ENCODE measurements at places on chromosomes 16 and 17.
A peak's percentile ranks its signal among the peaks of the same experiment; 100 is the strongest.

DNA sequence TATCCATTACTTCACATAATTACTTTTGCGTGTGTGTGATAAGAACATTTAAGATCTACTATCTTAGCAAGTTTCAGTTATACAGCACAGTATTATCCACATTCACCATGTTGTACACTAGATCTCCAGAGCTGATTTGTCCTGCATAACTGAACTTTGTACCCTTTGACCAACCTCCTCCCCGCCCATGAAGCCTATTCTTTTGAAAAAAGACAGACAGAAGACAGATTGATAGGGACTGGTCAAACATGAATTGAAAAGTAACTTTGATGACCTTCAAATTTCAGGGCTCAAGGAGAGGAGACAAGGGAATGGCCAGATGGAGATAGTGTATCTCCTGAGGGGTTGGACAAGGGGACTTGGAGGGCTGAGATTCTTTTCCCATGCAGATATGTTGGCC is 96.3 kb downstream of the CMC2 start:
- DNase-seq = no peak

GRCh38 chr16:3022684-3023414 is 893 bp downstream of the HCFC1R1 start:
- DNase-seq = peak; percentile 65

DNA sequence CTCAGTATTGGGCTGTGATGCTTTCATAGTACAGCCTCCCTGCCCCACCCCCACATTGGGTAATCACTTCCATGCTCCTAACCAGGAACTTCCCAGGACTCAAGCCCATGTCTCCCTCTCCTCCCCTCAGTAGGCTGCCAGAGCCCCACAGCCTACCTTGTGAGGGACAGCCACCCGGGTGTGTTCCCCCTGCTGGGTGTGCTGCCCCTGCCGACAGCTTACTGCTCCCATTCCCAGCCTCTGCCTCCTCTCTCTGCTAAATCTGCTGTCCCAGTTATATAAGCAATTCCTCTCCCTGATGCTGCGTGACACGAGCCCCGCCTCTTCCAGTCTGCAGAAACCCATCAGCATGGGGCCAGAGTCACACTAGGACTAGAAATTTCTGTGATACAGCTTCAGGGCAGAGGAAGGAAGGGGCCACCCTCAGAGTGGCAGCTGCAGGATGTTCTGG is at the start of gene RSKR:
Gene RSKR (minus strand): TSS at position 255 of the 451 bp plus-strand sequence. CDS start 24 bp downstream, at position 231.
- peak; percentile 5 for DNase-seq

DNA sequence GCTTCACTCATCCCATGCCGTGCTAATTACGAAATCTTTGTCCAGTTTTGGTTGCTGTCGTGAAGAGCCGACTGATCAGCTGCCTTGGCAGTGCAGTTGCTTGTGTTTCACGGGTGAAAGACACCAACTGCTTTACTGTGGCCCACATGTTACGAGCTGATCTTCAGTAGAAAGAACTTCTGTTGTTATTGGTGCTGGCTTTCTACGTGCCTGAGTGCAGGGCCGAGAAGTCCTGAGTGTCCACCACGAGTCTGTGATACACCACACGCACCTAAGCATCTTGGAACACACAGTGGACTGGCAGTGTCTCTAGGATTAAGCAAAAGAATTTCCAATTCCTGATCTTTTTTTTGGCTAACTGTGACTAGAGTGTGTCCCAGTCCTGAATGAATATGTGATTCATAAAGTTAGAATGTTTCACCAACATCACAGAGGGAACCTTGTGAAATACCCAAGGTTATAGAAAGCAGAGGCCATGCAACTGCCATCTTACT is 70.4 kb upstream of the CLEC18A start:
- DNase-seq = peak; percentile 70

- peak; percentile 37 for DNase-seq
Measured at GRCh38 chr17:63476854-63477479, at the start of gene ACE. Gene ACE, plus strand, starts transcription at chr17:63477061. Its CDS starts 34 bp downstream, at chr17:63477095.

DNA sequence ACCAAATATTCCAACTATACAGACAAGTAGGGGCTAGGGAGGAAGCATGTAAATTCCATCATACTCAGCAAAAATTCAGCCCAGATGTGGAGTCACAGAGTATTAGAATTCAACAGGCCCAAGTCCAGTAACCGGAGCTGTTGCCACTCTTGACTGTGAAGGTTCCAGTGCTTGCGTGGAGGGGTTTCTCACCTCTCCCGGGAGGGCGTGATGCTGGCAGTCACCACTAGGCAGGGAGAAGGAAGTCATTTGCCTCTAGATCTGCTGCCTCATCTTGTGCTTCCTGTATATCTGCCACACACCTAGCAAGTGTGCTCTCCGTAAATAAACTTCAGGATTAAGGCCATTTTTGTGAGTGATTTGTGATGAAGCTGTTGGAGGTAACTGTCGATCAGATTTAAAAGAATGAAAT is 1.0 kb upstream of the CKLF start:
- DNase-seq = peak; percentile 41

DNA sequence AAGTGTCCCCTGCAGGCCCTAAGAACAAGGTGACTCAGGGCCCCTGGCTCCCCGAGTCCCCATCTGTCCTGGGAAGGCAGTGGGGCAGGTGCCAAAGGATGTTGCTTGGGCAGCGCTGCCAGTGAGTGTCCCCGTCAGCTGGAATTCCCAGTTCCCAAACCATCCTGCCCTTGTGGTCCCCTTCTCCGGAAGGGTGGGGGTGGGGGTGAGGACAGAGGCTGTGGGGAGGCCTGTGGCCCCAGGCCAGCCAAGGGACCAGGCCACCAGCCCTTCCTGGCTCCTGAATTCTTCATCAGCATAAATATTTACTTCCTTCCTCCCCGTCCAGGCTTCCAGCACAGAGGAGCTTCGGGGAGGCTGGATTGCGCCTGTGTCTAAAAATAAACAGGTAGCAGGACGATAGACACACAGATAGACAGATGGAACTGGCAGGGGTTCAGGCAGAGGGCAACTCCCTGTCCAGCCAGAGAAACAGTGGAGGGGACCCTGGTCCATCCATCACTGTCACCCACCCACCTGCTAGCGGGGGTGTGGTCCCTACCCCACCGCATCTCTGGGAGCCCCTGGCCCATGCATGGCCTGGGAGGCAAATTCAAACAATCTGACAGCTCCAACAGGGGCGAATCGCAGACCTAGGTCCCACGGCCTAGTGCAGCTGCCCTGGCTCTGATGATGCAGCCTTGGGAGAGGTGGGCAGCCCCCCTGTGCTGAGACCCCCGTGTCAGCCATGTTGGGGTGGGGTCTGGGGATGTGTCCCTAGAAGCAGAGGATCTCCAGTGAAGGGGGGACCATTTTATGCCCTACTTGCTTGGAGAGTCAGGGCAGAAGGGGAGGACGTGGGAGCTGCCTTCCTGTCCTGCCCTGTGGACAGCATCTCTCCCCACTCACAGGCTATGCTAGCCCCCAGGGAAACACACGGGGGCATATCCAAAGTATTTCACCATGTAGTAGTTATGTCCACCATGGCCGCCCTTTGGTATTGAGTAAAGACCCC is 13.2 kb downstream of the GLIS2 start:
- DNase-seq = peak; percentile 67

DNA sequence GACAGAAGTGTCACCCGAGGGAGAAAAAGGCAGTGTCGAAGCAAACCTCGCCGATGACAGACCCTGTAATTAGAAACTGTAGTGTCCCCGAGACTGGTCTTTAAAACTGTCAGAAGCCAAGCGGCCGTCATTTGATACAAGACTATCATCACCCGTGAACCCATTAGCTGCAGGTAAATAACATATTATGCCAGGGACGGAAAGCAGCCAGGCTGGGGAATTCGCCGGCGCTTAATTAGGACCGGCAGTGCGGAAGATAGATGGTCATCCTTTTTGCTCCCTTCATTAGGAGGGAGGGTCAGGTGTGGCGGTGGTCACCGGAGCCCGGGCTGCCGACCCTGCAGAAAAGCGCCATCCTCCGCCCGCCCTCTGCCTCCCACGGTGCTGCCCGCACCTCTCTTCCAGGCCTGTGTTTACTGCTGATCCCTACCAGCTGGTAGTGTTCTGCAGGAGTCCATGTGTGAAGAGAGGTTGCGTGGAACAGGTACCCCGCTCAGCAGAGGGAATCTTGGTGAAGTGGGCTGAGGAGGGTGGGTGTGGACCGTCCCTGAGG is 109.4 kb upstream of the GSE1 start:
- DNase-seq = no peak

- no peak for DNase-seq
Measured at GRCh38 chr17:75875182-75875939, 3.0 kb downstream of the TRIM47 start.

DNA sequence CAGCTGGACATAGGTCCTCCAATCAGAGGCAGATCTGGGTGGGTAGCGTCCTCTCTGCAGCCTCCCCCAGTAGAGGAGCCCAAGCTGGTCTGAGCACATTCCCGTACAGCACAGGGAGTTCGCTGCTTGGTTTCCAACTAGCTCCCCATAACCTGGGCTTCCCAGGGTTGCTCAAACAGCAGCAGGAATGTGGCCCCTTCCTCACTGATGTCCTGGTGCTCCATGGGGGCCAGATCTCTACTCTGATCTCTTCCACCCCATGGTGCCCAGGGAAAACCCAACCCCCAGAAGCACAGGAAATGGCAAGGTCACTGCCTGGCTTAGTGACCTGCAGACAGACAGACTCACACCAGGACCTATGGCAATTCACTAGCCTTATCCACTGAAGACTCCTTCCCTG is 11.1 kb upstream of the MMP2 start:
- no peak for DNase-seq

- peak; percentile 97 for DNase-seq
Measured at GRCh38 chr17:43418441-43419374, 19.9 kb downstream of the ARL4D start.

DNA sequence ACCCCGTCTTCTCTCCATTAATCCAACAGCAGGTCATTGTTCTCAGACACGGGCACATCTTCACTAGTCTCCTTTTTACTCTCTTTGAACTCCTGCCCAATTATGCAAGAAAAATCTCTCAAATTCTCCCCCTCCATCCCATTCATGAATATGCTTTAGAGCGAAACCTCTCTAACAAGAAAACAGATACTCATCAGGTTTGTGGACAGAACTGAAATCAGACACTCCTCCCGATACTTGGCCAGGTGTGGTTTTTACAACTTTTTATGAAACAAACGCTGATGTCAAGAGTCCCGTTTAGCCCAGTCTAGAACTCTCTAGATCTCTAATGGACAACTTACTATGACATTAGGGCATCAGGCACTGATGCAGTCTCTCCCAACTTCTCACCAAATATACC is 40.9 kb downstream of the PIK3R5 start:
- DNase-seq = no peak

- no peak for DNase-seq
Measured at GRCh38 chr16:2209258-2210008, 1.2 kb downstream of the BRICD5 start.

GRCh38 chr17:77513045-77513444 is 372.3 kb downstream of the SEC14L1 start:
- no peak for DNase-seq

DNA sequence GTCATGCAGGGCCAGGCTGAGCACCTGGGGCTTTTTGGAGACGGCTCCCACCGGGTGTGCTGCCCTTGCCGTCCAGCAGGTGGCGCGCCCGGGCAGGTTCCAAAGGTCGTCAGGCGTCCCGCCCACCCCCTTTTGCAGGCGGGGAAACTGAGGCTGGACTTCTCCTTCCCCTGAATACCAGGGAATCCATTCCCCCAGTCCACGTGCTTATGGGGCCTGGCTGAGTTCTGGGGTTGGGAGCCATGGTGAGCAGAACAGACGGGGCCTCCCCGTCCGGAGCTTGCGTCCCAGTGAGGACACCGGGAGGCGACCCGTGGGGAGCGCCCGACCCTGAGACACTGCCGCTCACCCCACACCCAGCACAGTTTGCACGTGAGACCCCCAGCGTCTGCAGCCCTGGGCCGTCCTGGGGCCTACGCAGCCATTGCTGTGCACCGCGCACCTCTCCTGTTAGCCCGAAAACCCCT is 51.8 kb upstream of the JPH3 start:
- peak; percentile 26 for DNase-seq

DNA sequence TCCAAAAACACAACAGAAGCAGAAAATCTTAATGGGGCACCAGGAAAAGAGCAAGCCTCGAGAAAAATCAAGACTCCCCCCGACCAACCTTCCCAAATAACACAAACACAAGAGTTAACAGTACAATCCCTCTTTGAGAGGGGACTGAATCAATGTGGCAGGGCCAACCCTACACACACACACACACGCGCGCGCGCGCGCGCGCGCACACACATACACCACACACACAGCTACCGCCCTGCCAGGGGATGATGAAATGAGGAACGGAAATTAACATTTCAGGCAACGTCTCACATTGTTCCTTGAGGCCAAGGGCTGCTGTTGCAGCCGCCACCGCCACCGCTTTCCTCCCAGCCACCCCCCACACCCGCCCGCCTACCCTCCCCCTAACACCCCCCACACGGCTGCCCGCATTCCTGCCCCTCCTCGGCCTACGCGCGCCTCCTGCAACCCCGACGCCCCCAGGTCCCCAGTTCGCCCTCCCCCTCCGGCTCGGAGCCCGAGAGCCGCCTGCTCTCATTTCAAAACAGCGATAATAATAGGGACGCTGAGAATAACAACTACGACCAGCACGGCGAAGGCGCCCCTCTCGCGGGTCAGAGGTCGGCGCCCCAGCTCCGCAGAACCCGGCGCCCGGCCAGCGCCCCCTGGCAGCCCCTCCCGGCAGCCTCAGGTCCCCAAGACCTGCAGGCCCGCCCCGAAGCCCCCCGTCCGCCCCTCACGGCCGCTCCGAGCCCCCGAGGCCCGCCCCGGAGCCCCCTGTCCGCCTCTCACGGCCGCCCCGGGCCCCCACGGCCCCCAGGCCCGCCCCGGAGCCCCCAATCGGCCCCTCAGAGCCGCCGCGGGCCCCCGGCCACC is 1.1 kb downstream of the ANKRD11 start:
- DNase-seq = peak; percentile 96

GRCh38 chr17:10699856-10700255 is 2.5 kb downstream of the ADPRM start:
- DNase-seq = peak; percentile 62
